ENCODE measurements at places on chromosomes 12 and 14. TPM values are rescaled to one million over a fixed set of nuclear protein-coding genes. Genes with fewer than 3 reads are reported as not detected.

Gene CD163L1
- 2.3 TPM for polyA plus RNA-seq

Gene PPP4R4
- polyA plus RNA-seq = 0.28 TPM

Gene ANKS1B
- polyA plus RNA-seq = 3.6 TPM

Gene ENDOU
- polyA plus RNA-seq = 0.46 TPM

Gene IFI27
- polyA plus RNA-seq = 4.4 TPM

Gene MYF5
- not detected for polyA plus RNA-seq

Gene DICER1
- 65.5 TPM for polyA plus RNA-seq

Gene ARF3
- polyA plus RNA-seq = 147 TPM

Gene ANO2
- polyA plus RNA-seq = 3.5 TPM

Gene TAS2R19
- 0.79 TPM for polyA plus RNA-seq

Gene DDN
- 97.8 TPM for polyA plus RNA-seq

Gene PPFIBP1
- polyA plus RNA-seq = 57.0 TPM

Gene NTS
- polyA plus RNA-seq = 4.8 TPM

Gene PIWIL1
- polyA plus RNA-seq = 0.95 TPM

Gene CLEC2A
- not detected for polyA plus RNA-seq

- DNase-seq = no peak
Observed at GRCh38 chr12:5590316-5590715, 158.4 kb downstream of the NTF3 start.

GRCh38 chr12:116495260-116495659, 63.9 kb upstream of the MAP1LC3B2 start:
- DNase-seq = no peak

DNA sequence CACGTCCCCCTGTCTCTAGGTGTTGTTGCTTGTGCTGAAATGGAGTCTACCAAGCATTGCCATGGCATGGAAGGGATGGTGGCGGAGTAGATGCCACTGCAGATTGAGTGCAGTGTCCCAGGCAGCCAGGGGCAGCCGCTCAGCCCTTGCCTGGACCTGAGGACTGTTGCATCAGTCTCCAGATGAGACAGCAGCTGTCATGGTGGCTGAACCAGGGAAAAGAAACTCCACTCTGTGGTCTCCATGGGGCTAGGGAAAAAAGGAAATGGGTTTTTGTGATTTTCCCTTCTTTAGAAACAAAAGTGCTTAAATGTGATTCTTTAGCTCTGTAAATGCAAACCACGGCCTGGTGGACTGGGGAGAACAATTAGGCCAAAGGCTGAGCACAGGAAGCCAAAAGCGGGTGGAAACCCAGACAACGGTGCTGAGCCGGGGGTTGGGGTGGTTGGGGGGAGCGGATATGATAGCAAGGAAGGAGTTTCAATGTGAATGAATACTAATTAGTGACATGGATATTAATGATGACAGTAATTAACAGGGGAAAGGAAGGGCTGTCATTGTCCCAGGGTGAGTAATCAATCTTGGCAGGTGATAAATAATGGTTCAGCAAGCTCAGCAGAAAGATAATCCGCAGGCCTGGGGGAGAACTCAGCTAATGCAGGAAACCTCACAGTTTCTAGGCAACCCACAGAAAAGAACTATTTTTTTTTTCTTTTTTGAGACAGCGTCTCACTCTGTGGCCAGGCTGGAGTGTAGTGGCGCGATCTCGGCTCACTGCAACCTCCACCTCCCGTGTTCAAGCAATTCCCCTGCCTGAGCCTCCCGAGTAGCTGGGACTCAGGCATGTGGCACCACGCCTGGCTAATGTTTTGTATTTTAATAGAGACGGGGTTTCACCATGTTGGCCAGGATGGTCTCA, 442.6 kb downstream of the DPF3 start:
- DNase-seq = no peak

DNA sequence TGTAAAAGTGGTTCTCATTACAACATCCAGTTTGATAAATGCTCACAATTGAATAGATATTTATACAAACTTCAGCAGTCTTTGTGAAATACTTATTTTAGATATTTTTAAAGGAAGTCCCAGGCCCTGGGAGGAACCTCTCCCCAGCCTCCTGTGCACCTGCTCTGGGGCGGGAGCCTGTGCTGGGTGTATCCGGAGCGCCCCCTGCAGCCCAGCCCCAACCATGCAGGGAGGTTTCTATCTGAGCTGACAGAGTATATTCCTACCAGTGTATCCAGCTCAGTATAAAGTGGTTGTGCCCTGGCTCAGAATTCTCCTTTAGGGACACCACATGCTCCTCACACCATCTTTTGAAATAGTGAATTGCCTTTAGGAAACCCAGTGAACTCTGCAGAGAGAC, 851.8 kb downstream of the TMEM121 start:
- no peak for DNase-seq

- DNase-seq = no peak
Observed at GRCh38 chr14:73640796-73641365, 3.9 kb upstream of the DNAL1 start.

DNA sequence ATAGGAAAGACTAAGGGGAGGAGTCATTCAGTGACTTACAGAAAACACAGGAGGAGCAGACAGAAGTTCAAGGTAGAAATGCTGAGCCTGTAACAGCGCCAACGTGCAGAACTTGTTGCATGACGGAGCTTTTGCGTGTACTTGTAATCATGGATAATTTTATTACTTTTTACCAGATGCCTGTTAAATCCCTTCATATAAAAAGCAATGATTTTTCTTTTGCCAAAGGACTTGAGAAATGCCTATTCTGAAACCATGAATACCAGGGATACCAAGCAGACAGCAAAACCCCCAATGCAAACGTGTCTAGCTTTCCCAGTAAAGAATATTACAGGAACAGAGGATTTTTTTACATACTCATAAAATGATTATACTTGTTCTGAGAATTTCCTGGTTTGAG, 163.6 kb upstream of the GSC start:
- no peak for DNase-seq

- DNase-seq = no peak
Observed at GRCh38 chr14:21408147-21408546, 24.3 kb upstream of the SUPT16H start.

DNA sequence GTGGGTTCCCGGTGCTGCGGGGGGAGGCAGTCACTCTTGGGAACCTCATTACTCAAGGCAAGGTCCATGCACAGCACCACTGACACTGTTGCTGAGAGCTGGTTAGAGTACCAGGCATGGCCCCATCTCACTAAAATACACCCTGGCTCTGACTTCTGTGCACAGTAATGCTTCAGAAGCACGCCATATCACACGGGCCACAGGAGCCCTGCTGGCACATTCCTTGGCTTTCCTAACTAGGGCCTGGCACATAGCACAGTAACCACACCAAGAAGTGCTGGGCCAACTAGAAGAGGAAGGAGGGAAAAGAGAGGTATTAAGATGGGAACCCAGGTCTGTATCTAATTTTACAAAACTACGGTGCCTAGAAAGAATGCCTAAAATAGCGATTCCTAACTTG, 13.5 kb upstream of the RAB35 start:
- no peak for DNase-seq

- DNase-seq = no peak
Observed at GRCh38 chr12:85794531-85794930, 41.7 kb downstream of the RASSF9 start.

DNA sequence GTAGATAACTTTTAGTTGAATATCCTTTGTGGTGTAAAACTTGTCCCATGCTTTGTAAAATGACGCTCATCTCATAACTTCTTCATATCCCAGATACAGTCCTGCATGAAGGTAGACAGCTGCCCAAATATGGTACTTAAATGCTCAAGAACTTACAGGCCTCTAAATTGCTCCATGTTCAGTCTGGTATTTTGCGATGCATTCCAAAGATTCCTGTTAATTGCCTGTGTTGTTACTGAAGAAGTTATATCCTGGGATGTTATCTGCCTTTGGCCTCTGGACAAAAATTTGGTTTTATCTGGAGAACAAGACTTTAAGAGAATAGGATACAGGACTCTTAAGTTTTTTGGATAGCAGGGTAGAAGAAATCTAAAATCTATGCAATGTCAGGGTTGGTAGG, 473.0 kb downstream of the PCNX1 start:
- DNase-seq = no peak

DNA sequence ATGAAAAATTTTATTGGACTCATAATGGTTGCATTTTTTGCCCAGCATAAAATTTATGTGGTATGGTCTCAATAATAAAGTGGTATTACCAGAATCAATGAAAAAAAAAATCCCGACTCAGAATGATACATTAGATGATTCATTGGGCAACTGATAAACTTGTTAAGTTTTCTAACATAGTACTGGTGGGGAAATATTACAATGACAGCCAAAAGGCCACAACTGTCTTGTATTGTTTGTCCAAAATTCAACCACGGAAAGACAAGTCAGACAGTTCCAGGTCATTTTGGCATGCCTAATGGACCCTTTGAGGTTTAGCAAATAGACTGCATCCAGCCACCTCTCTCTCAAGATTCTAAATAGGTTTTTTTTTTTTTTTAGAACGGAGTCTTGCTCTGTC, 70.5 kb upstream of the TRIM9 start:
- DNase-seq = no peak

- DNase-seq = no peak
Observed at GRCh38 chr14:38158468-38158867, 49.2 kb upstream of the SSTR1 start.

DNA sequence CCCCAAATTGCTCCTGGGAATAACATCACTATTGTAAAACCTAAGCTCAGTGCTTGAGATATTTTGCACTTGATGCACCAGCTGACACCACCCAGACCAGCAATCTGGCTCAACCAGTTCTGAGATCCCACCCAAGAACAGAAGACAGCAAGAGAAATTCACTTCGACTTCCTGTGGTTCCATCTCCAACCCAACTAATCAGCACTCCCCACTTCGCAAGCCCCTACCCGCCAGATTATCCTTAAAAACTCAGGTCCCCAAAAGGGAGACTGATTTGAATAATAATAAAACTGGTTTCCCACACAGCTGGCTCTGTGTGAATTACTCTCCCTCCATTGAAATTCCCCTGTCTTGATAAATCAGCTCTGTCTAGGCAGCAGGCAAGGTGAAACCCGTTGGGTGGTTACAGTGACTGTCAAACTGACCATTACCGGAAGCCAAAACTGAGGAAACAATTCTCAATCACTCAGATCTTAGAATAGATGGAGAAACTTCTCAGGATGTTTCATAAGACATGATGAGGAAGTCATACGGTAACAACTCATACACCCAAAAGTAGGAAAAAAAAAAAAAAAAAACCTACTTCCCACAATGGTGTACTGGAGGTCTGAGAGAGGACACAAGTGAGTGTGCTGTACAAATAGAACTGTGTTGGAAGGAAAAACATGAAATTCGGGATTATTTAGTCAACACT, 92.4 kb downstream of the TMTC1 start:
- no peak for DNase-seq

DNA sequence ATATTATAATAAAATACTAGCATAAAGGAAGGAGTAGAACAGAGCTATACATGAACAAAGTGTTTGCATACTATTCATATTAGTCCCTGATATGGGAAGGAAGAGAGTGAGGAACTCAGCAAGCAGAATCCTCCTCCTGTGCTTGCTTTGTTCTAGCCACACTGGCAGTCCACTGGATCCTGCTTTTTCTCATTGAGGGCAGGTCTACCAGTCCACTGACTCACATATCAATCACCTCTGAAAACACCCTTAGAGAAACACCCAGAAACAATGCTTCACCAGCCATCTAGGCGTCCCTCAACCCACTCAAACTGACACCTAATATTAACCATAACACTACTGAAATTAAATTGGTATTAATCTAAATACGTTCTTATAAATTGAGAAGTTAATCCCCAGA, 1861.7 kb upstream of the SEL1L start:
- no peak for DNase-seq

DNA sequence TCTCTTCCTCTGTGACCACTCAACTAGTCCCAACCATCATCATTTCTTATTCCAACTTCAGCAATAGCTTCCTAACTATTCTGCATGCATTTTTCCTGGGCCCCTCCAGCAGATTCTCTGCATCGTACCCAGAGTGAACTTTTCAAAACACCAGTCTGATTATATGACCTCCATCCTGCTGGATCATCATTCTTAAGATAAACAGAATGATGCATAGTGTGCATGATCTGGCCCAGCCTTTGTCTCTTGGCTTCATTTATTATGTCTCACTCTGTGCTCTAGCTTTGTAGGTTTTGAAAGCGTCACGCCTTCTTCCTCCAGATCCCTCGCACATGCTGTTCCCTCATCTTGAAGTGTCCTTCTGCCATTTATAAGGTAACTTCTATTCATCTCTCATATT, 46.3 kb upstream of the SLC38A4 start:
- no peak for DNase-seq

DNA sequence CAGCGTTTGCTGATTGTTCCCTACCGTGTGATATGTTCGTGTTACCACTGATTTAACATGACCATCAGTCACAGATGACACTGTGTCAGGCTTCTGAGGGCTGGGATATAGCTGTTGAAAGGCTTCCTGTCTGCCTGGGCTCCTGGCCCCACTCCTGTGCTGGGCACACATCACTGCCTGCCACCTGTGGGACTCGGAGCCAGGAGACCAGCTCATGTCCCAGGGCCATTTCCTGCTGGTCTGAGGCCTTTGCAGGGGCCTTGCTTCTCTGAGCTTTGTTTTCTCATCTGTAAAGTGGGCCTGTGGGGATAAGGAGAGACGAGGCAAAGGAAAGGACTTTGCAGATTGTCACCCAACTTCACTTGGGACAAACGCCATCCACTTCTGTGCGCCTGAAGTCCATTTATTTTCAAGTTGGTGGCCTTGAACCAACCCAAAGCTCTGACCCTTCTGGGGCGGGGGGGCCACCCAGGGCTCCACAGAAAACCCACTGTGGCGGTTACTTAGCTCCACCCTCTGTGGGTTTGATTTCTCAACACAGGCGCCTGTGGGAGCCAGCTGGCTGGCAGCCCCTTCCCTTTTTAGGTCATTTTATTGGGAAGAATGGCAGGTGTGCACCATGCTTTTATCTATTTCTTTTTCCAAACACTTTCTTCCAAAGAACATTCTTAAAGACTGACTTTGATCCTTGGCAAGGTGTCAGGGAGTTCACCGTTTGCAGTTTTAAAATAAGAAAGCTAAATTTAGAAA, 54.1 kb downstream of the BEGAIN start:
- DNase-seq = no peak

- DNase-seq = no peak
Observed at GRCh38 chr14:55241673-55242072, 29.5 kb upstream of the FBXO34 start.

- DNase-seq = no peak
Observed at GRCh38 chr14:24639905-24640304, 5.9 kb upstream of the GZMB start.

- no peak for DNase-seq
Observed at GRCh38 chr14:65290830-65291229, 121.7 kb upstream of the FUT8 start.

DNA sequence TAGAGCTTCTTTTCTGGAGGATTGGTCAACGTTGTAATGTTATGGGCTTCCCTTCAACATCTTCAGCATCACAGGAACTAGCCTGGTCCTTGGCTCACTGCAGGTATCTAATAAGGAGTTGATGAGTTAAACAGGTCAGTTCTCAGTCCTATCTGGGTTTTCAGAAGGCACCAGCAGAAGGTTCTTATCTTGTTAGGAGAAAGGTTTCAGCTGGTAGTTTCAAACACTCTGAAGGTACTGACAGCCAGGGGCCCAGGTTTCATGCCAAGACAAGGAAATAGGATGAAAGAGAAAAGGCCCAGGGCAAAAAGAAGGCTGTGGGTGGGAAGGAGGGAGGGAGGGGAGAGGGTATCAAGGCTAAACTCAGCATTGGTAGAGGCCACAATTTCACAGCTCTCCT, 21.4 kb downstream of the TMEM229B start:
- DNase-seq = no peak

Measured in left renal cortex interstitium (tissue), 4 donors.